ENCODE measurements at places on chromosomes 5 and 9.

DNA sequence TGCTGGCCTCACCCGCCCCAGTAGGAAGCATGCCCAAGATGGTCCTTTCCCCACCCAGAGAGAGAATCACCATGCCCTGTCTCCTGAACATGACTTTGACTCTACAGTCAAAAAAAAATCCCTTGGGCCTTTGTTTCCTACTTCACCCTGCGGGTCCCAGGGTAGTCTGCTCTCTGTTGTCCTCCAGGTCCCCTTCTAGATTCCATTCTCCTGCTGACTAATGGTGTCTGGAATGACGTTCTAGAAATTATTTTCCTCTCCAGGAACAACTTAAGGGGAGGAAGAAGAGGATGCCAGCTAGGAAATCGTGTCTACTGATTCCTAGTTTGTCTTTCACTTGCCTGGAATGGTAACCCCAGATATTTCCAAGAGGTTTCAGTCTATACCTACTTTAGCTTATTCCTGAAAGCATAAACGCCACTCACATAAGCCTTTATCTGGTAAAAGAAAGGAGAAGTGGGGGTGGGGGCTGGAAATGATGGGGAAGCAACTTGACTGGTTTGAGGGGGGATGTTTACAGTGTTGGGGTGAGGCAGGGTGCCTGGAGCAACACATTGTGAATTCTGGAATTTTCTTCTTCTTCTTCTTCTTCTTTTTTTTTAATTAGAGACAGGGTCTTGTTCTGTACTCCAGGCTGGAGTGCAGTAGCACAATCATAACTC, 93.9 kb downstream of the SNX18 start:
- DNase-seq = no peak

GRCh38 chr5:156109317-156110023, 217.5 kb upstream of the SGCD start:
- no peak for DNase-seq

GRCh38 chr5:174872271-174872670, 147.9 kb downstream of the MSX2 start:
- no peak for DNase-seq

DNA sequence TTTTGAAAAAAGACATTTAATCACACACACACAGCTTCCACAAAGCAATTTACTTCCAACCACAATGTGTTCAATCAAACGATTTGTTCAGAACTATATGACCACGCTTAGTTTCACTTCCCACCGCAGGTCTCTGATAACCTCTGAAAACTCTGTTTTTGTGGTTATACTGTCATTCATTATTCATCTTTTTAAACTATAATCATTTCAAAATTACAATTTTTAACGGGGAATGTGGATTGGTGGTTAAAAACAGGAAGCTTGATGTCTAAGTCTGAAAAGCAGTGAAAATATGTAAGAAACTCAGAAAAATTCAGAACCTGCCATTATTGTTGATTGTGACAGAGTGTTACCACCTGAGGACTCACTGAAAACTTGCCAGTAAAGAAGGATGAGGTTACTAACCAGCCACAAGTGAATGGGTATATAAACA, 12.7 kb upstream of the TMEM174 start:
- DNase-seq = no peak

- no peak for DNase-seq
Observed at GRCh38 chr5:131521252-131521651, 113.8 kb downstream of the RAPGEF6 start.

GRCh38 chr9:32565967-32566366, 7.0 kb downstream of the NDUFB6 start:
- no peak for DNase-seq

DNA sequence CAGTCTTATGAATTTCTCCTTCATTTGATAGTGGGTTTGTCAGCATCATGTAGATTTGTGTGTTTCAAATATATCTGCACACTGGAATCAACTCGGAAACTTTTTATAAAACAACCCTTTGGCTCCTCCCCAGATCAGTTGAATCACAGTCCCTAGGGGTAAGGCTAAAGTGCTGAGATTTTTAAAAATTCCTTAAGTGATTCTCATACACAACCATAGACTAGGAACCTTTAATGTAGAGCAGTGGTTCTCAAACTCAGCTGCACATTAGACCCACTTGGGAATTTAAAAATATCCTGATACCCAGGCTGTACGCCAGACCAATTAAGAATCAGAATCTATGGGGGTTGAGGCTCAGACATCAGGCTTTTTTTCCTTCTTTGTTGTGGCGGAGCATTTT, 17.5 kb upstream of the JAK2 start:
- DNase-seq = peak; percentile 54

DNA sequence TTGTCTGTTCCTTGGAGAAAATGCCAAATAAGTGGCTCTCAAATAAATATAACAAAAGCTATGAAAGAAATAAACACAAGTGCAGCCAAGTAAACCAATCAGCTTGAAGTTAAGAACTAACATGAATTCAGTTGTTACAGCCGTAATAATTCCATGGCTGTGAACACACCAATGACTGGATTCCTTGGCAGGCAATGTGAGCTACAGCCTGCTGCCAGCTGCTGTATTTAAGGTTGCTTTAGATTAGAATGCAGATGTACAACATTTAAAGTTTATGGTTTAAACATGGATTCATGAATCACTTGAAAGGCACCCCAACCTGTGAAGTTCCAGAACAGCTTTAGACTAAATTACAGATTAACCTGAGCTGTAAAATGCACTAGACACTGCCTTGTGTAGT, 626.4 kb upstream of the SEMA6A start:
- peak; percentile 20 for DNase-seq

DNA sequence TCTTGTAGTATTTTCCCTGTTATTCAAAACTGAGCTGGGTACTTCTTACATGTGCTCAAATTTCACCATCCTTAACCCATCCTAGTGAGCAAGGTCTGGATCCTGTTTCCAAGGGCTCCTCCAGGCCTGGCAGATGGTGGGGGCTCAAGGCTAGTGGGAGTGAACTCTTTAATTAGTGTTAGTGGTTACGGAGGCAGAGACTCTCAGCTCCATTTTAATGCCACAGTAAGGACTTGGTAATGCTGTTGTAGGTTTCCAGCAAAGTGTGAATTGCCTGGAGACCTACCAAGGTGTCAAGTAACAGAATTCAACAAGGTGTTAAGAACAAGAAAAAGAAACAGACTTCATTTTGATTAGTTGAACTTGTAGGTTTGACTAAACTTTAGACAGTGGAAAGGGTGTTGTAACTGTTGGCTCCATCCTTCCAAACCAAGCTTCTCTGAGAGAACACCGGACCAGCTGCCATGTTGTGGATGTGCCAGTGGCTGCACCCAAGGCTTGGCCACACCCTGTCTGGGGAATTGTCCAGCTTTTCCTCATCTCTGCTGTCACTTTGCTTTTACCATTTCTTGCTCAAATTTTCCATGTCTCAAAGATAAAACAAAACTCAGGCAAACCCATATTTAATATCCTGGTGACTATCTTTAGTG, 98.7 kb downstream of the ADCY2 start:
- DNase-seq = no peak

DNA sequence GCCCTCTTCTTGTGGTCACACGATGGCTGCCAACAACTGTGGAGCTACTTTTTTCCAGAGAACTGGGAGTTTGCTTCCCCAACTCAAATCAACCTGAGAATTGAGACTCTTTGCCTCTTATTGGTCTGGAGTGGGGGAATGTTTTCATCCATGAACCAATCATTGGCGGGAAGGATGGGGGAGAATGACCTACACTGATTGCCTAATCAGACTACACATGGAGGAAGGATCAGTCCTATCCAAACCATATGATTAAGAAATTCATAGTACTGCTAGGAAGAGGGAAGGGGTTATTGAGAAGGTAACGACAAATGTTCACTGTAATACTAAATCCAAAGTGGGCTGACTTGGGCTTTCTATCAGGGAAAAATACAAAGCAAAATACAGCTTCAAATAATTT, 7.9 kb upstream of the KIF2A start:
- no peak for DNase-seq

- no peak for DNase-seq
Observed at GRCh38 chr5:65172486-65173129, 309.1 kb downstream of the ADAMTS6 start.

GRCh38 chr9:91778031-91778430, 172.0 kb downstream of the ROR2 start:
- DNase-seq = no peak

GRCh38 chr9:92295240-92295790, 1.8 kb upstream of the IARS1 start:
- no peak for DNase-seq

DNA sequence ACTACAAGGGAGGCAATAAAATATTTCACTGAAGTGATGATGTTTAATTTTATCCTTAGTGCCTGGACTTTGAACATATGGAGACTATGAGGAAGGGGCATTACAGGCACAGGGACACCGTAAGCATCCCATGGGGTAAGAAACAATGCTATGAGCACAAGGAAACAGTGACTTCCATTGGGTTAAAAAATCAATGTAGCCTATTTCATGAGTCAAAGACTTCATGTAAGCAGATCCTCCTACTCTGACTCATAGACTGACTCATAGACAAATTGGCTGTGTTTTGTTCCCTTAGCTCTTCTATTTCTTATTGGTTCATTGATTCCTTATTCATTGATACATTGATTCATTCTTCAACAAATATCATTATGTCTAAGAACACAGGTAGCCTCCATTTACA, 351.0 kb downstream of the PRELID2 start:
- peak; percentile 65 for DNase-seq

DNA sequence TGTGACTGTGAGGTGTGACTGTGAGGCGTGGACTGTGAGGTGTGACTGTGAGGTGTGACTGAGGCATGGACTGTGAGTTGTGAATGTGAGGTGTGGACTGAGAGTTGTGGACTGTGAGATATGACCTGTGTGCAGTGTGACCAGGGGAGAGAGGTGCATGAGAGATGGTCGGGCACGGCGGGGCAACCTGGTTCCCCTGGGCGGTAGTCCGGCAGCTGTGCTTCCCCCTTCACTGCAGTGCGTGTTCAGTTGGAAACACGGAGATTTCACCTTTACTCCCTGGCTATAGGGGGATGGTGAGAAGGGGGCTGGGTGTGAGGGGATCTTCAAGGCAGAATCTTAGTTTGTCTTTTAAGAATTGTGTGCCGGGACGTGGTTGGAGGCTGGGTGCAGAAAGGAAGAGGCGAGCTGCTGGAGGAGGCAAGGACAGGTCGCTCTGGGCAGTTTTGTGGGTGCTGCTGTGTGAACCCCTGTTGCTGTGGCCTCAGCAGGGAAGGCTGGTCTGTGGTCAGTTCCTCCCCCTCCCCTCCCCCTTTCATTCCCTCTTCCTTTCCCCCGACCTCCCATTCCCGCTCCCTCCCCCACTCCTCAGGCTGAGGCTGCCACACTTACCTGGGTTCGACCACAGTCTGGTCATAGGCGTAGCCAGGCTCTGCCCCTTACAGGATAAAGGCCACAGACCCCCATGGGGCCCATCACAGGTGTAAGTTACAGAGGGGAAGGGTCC, 39.3 kb downstream of the CEP72 start:
- no peak for DNase-seq

- DNase-seq = no peak
Observed at GRCh38 chr9:107064378-107064777, 201.4 kb downstream of the ZNF462 start.

- no peak for DNase-seq
Observed at GRCh38 chr5:142445266-142445665, 120.4 kb upstream of the SPRY4 start.

DNA sequence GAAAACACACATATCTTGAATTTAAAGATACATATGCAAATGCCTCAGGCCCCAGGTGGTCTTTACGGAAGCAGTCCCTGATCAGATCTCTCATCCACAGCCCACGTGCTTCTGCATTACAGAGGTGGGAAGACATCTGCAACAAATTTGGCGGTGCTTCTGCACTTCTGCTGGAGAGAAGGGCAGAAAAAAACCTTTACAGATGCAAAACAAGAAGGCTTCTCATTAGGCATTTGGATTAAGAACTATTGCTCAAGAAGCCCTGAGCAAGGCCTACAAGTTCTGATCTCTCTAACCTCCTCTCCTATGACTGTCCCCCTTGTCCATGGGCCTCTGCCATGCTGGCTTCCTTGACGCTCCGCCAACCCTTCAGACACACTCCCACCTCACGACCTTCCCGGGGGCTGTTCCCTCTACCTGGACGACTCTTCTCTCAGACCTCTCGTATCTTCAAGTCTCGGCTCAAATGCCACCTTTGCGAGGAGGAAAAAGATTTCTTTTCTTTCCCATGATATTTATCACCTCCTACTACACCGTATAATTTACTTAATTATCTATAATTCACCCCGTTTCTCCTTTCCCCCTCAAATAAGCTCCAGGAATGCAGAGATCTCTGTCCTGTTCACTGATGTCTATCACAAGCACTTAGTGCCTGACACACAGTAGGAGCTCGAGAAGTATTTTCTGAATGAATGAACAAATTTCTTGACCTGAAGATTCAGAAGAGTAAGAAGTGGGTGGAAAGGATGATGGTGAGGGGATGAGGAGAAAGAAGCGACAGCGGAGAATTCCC, 1.1 kb downstream of the MTMR12 start:
- DNase-seq = peak; percentile 11

GRCh38 chr9:127105805-127106465, 16.5 kb downstream of the ANGPTL2 start:
- no peak for DNase-seq

- DNase-seq = no peak
Observed at GRCh38 chr9:131892902-131893500, 153.1 kb upstream of the RAPGEF1 start.

GRCh38 chr5:169347786-169348185, 46.8 kb upstream of the SLIT3 start:
- DNase-seq = peak; percentile 20

DNA sequence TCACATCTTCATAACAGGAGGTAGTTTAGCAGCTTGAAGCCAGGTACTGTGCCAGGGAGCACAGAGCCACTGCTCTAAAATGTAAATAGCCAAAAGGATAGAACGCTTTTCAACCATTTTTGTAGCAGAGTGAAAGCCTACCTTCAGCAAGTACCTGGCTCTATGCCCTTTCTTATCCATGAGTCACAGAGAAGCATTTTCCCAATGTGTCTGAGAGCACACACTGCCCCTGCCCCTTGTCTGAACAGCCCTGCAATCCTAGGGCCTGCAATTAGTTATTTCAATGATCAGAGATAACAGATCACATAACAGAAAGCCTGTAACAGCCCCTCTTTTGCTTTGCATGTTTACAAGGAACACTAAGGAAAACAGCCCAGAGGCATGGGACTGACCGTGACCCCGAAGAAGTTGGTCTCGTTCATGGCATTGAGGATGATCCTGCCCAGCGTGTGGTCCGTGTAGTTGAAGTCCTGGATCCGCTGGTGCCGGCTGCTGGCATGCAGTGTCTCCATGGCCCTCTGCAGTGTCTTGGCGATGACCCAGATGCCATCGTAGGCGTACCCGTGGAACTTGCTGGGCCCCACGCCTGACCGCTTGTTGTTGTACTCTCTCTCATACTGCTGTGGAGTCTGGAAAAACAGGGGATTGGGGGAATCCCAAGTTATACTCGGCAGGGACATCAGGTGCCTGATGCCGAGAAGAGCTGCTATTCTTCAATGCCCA, 198.3 kb upstream of the TBC1D2 start:
- peak; percentile 33 for DNase-seq

DNA sequence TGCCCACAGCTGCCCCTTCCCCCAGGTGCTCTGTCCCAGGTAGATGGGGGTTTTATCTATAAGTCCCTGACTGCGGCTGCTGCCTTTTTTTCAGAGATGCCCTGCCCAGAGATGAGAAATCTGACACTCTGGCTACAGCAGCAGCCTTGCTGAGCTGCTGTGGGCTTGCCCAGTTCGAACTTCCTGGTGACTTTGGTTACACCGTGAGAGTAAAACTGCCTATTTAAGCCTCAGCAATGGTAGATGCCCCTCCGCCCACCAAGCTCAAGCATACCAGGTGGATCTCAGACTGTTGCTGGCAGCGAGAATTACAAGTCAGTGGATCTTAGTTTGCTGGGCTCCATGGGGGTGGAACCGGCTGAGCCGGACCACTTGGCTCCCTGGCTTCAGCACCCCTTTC, 56.8 kb downstream of the MINAR2 start:
- DNase-seq = no peak

Data from fibroblast of pulmonary artery (primary cell).